Cardiac fibroblast (primary cell): ENCODE measurements at places on chromosomes 11 and 22.

DNA sequence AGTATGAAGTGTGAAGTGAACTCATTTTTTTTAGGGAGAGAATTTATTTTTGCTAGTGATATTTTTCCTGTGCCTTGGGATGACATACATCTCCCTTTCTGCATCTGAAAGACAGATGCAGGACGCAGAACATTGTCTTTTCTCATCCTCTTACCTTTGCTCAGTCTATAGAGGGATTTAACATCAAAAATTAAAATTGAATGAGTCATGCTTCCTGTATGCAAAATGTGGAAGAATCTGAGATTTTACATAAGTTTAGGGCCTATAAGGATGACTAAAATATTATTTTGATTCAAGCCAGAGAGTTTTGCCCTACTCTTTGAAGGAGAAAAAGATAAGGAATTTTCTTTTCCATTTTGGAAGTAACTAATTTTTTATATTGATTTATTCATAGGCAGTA, 27.3 kb downstream of the XRCC6 start:
- DNase-seq = no peak

GRCh38 chr22:20113551-20114310, 2.2 kb upstream of the RANBP1 start:
- no peak for DNase-seq

DNA sequence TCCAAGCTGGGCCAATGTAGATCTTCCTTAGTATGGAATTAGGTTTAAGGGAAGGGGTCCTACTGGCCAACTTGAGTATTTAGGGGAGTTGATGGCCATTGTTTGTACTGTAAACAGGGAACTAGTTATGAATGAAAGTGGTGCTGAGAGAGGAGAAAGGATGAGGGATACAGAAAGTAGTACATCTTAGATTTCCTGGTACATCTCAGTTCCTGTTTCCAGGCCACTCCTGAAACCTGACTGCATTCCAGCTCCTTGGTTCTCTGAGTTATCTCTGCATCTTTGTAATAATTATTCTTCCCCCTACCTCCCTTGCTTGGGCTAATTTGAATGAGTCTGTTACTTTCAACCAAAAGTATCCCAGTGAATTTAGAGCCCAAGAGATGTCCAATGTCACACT, 30.1 kb downstream of the MIAT start:
- no peak for DNase-seq

GRCh38 chr11:104005234-104005855, 31.1 kb upstream of the DDI1 start:
- DNase-seq = no peak

GRCh38 chr11:65868076-65868667, 4.4 kb downstream of the EFEMP2 start:
- DNase-seq = no peak

DNA sequence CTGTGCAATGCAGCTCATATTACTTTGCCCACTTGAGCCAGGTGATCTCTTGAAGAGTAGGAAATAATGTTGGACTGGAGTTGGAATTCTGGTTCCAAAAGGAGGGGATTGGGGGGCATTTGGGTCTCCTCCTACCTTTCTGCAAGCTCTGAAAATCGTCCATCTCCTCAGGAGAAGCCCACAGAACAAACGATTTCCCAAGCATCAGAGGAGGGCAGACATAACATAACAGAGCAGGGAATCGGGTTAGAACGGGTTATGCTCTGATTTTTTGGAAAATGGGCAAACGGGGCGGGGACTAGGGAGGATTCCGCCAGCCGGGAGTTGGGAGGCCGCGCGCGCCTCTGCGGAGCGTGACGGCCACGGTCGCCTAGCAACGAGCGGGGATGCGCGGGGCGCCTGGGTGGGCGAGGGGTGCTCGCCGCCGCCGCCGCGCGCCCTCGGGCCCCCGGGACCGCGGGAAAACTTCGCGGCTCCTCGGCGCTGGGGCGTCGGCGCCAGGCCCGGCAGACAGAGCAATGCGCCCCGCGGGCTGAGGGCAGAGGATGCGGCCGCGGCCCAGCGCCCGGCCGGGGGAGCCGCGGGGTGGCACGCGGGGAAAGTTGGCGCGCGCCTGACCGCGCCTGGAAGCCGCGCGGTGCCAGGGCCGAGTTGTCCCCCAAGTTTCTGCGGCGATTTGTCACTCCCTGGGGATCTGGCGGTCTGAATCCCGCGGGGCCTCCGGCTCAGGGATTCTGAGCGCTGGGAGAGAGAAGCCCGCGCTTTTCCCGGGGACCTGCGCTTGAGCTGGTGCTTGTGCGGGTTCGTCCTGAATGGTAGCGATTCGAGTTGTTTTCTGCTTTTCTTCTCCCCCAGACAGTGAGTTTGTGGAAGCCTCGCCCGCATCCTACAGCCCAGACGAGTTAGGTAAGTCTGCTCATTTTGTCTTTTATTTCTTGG, 27.8 kb upstream of the AMOTL1 start:
- DNase-seq = peak; percentile 23

DNA sequence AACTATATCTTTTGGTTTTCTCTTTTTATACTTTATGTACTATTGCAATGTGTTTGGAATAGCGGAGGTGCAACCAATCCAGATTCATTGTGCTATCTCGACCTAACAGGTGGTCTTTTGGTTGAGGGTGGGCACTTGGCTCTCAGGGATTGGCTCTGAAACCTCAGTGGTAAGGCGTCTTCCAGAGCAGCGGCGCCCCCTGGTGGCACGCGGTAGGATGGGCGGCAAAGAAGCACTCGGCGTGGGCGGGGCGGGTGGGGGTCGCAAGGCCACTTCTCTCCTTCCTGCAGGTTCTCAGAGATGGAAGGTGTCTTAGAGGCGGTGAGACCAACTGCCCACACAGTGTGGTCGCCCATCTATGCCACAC, 19.2 kb upstream of the PLET1 start:
- DNase-seq = peak; percentile 69

DNA sequence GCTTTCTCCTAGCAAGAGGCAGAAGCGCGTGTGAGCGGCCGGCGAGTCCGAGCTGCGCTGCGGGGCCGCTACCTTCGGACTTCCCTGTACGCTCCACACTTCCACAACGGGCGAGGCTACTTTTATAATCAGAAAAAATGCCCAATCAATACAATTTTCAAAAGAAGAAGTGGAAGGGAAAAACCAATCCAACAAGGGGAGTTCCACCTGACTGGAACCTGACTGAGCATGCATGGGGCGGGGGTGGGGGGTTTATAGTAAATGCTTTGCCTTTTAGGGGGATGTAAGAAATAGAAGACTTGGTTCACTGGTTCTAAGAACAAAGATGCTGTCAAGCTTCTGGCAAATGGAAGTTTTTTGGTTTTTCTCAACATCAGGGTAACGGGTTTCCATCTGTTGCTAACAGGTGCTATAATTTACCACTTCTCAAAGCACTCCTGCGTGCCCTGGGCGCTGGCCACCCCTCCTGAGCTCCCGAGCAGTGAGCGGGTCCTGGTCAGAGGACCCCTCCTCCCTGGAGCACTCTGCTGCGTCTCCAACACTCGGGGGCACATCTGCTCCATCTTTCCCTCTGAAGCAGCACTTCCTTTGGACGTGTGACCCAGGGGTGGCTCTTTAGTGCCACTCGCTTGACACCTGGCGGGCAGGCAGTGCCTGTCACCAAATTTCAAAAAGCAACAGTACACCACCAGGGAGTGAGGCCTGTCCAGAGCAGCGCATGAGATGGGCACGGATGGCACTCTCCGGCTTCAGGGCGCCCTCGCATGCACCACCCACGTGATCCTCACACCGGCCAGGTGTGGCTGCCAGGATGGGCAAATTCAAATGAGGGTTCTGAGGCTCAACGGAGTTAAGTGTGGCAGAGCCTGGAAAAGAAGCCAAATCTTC, 21.6 kb upstream of the BID start:
- no peak for DNase-seq

DNA sequence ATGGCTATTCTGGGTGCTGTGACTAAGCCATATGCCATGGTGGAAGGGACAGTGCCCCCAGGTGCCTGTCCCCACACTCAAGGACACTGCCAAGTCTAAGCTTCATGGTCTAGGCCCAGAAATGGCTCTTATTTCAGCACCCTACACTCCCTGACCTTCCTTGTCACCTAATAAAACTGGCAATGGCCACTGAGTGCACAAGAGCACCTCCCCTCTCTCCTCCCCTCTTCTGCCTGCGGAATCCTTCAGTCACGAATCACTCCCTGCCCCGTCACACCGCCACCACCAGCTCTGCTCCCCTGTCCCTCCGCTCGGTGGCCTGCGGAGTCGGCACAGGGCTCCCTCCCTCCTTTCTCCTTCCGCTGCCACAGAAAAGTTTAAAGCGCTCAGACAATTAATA, 19.0 kb upstream of the LMO1 start:
- no peak for DNase-seq

GRCh38 chr11:75014129-75014528, 25.4 kb downstream of the NEU3 start:
- DNase-seq = peak; percentile 81

- DNase-seq = no peak
These were observed 10.4 kb downstream of the GNAZ start for GRCh38 chr22:23080613-23081290.

DNA sequence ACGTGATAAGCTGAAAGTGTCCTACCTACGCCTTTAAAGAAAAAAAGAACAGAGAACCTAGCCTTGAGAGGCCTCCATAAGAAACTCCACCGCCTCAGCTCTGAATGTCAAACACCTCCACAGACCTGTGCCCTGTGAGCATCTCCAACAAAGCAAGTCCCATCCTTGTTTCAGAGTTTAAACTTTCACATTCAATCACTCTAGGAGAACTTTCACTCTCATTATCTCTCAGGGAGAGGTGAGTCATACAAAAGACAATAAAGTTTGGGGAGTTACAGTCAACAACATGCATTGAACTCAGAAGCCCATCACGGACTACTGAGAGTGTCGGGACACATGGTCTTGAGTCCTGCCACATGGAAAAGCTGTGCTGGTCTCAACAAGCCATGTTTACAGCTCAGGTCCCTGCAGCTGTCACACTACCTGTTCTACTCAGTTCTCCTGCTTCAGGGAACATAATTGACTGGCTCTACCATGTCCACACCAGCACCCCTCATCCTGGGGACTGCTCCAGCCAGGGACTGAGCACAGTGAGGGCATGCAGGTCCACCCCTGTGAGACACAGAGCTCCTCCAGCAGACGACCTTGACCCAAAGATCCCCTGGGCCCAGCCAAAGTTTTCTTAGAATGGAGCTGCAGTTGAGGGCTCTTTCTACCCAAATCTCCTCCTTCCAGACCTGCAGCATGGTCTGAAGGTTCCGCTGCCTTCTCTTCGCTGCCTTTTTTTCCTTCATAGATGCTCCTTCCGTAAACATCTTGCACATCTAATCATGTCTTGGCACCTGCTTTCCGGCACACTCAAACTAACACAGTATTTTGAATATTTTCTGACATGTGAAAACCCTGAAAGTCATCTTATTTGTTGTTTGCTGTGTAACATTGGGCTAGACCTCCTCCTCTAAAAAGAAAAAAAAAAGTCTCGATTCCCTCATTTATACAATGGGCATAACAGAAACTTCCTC, 114.9 kb downstream of the ETS1 start:
- peak; percentile 81 for DNase-seq

GRCh38 chr11:75174781-75175370, 24.0 kb downstream of the SLCO2B1 start:
- DNase-seq = no peak

DNA sequence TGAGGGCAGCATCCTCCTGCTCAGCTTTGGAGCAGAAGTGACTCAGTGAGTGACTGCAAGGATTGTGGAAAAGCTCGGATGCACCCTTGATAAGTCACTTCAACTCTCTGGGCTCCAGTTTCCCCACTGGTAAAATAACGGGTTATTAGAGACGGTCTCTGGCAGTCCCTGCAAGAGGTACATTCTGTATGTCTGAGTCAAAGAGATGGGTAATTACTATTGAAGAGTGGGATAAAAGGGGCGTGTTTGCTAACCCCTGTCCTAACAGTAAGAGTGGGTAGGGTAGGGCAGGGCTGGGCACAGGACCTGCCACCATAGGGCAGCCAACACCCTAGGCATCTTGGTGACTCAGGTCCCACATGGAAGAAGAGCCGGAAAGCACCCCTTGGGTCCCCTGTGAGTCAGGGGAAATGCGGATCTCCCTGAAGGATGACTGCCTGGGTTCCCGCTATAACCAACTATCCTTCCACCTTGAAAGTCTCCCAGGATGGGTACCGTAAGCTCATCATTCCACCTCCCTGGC, 7.3 kb upstream of the AHNAK start:
- peak; percentile 94 for DNase-seq

- DNase-seq = no peak
These were observed 443.1 kb downstream of the SOX6 start for GRCh38 chr11:15913261-15913660.

DNA sequence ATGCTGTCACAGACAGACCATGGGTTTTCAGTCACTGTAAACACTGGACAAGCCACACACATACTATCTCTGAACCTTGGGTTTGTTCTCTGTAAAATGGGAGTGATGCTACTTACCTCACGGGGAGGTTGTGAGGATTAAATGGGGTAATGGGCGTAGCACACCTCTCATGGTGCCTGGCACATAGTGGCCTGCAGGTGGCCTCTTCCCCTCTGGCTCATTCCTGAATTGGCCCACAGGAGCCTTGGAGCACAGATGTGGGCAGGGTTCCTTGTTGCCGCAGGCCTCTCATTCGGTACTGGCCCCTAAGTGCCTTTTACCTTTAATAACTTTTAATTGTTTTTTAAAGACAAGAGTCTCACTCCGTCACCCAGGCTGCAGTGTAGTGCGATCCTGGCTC, 11.7 kb downstream of the MICAL2 start:
- no peak for DNase-seq

DNA sequence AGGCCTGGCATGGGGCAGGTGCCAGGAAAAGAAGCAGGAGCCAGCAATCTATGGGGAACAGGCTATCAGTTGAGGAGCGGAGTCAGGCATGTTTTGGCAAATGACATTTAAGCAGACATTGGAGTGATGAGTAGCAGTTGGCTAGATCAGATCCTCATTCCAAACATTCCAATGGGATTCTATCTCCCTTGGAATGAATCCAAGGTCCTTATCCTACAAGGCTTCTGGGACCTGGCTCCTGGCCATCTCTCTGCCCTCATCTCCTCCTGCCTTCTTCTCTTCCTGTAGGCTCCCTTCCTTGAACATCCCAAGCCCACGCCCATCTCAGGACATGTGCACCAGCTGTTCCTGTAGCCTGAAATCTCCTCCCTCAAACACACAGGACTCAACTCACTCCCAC, 1074.5 kb downstream of the TBC1D22A start:
- peak; percentile 1 for DNase-seq

DNA sequence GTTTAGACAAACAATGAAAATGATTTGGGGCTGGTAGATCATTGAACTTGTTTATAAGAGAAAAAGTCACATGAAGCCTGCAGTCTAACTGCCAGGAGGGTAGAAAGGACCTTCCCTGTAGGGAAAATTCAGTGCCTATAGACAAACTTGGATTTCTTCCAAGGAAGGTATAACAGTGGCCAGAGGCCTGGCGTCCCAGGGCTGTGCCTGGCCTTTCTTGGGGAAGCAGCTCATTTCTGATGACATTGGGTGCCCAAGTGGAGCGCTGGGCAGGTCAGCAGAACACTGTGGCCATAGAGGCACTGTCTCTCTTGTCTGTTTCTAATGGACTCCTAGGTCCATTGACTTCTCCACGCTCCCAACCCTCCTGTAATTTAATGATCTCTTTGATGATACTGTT, 6.6 kb upstream of the FXYD6 start:
- DNase-seq = no peak

- no peak for DNase-seq
These were observed 41.5 kb downstream of the DHCR7 start for GRCh38 chr11:71406681-71407080.
